ENCODE measurements at places on chromosomes 16 and 17.

DNA sequence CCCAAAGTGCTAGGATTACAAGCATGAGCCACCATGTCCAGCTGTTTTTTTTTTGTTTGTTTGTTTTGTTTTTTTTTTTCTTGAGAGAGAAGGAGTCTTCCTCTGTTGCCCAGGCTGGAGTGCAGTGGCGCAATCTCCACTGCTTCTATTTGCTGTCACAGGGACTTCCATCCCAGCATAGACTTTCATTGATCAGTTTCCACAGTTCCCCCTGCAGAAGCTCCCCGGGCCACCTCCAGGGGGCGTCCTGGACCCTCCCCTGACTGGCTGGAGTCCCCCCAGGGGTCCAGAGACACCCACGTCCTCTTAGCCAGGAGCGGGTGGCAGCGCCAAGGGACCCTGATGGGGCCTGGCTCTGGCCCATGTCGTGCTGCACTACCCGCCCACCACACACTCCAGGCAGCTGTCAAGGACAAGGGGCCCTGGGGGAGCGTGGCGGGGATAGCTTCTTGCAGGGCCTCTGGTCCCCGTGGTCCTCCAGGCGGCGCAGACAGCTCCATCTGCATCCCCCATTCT, 3.1 kb upstream of the NPW start:
- no peak for DNase-seq

DNA sequence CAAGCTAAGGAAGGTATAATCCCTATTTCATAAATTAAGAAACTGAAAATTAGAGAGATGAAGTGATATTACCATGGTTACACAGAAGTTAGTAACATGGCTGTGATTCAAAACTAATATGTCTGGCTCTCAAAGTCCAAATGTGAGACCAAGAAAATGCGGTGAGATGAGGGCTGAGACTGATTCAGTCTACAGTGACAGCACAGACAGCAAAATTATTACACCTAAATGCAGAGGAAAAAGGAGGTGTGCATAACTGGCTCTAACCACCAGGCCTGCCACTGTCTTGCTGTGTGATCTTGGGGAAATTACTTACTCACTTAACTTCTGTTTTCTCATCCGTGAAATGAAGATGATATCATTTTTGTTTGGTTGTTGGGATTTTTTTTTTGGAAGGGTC, 270.0 kb upstream of the SOX9 start:
- no peak for DNase-seq

GRCh38 chr17:77684803-77685798, 273.4 kb upstream of the TNRC6C start:
- DNase-seq: no peak

GRCh38 chr16:78896280-78896679, 704.3 kb downstream of the MAF start:
- DNase-seq: no peak

- DNase-seq: peak; percentile 44
Measured at GRCh38 chr17:37406635-37407461, at the start of the genes ACACA and TADA2A. Gene ACACA, minus strand, starts transcription at chr17:37406836. Its CDS starts 537 bp downstream, at chr17:37406299. Gene TADA2A, plus strand, starts transcription at chr17:37406886. Its CDS starts 4,480 bp downstream, at chr17:37411366.

GRCh38 chr17:61393550-61393903, 6.1 kb upstream of the TBX2 start:
- DNase-seq: no peak

DNA sequence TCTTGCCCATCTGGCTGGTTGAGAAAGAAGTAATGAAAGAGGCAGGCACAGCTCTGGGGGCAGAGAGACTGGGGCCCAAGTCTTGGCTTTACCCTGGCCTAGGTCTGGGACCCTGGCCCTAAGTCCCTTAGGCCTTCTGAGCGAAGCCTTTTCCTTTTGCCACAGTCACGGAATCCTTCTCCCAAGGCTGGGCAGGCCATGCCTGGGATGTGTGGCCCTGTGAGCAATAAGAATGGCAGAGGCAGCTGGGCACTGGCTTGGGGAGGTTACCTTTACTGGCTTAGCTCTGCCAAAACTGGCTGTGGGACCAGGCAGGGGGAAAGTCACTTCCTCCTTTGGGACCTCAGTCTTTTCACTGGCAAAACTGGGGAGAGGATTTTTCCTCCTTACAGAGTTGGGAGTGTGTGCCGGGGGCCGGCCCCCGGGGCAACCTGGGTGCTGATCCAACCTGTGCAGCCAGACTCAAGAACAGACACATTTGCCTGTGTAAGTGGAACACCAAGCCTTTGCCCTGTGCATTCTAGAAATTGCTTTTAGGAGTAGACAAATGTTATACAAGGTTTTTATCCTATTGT, 12.9 kb downstream of the FOXF1 start:
- DNase-seq: no peak

DNA sequence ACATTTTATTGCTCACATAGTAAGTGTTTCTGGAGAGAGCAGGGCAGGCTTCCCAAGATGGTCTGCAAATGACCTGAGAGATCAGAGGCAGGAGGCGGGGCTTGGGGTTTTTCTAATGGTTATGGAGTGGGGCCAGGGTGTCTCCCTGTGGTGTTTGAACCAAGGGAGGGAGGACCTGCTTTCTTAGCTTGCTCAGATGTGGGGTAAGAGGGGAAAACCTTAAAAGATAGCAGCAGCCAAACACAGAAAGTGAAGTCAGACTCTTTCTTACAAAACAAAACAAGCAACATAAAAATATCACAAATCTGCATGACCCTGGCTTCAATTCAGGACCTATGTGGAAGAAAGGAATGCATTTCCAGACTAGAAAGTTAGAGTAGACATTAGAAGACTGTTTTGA, 22.9 kb upstream of the DNAJA2 start:
- DNase-seq: no peak

DNA sequence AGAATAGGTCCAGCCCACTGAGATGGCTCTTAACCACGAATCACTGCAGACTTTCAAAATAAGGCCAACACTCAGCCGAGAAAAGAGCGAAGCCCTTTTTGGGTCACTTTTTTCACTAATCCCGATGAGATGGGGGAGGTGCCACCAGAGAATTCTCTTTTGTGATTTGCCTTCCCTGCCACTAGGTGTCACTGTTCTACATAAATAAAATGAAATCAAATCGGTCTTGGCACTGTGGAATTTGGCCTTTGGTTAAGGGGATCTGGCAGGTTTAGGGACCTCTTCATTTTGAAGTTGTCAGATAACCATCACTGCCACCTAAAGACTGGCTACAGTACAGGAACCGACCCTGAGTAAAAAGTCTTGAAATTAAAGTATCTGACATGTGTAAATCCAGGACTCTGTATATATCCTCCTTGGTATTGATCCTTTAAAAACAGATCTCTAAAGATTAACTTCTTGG, 147.0 kb downstream of the HS3ST4 start:
- peak; percentile 81 for DNase-seq

DNA sequence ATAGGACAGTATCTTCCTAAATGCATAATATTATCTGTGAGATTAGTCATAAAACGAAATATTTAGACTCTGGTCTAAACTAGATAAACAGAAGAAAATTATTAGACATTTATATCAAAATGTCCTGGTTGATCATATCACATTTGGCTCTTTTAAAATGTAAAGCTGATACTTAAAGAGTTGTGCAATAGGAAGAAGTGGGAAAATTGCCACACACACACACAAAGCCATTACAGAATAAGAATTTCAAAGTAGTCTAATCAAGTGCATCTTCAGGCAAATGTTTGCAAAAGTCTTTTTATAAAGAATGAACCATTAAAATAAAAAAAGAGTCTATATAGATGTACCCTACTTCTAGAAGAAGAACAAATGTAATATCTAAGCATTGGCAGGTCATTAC, 301.7 kb downstream of the KIF2B start:
- no peak for DNase-seq

DNA sequence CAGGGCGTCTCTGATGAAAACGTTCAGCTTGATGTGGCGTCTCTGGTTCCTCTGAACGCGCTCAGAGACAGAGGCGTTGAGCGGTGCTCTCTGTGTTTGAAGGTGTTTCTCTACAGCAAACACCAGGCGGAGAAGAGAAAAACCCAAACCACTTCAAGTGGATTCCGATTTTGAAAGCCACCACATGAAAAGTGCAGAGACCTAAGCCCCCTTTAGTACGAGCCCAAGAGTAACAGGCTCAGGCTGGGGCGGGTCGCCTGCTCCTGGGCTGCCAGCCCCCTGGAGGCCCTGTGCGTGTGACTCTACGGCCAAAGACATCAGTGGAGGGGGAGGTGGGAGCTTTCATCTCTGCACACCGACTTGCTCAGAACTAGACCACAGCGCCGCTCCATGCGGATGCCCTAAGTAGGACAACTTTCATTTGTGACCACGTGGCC, 328.4 kb downstream of the MAF start:
- no peak for DNase-seq

DNA sequence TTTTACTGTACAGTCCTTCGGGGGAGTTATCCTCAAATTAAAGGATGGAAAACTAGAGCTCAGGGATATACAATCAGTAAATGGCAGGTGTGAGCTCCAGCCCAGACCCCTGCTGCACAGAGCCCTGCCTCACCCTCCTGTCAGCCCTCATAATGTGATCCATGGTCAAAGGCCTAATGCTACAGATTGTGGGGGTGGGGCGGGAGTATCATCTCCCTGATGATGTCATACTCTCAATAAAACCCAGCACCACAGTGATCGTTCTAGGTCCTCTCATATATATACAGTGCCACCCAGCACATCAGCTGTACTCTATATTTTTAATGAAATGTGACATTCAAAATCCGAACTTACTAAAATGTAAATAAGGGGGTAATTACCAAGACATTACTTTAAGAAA, 61.5 kb downstream of the SLC39A11 start:
- no peak for DNase-seq

DNA sequence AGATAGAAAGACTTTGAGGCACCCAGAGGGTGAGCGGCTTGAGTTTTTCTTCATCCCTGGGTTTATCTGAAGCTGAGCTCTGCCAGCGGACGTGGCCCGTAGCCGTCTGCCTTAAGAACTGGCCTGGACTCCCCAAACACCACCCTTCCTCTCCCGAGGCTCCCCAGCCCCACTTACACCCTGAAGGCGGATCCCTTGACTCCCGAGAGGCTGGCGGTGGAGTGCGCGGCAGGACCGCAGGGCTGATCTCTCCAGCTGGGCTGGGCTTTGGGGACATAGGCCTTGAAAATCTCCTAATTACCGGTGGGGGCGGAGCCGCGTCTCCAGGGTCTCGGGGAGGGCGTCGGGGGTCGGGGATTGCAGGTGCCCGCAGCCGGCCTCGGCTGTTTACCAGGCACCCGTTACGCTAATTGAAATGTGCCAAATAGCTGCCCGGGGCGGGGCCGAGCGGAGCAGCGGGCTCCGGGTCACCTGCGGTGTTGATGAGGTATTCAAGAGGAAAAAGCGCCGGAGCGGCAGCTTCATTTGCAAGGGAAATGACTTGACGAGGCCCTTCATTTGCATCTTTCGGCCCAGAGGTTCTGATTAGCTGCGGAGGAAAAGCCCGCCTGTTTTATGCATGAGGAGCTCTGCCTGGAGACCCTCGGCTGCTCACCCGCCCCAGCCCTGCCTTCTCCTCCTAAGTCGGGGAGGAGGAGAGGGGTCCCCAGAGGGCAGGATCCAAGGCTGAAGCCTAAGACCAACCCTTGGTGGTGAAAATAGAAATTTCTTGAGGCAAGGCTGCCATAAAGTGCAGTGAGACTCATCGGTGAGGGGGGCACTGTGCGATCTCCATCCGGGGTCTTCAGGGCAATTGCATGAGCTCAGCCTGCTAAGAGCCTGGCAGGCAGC, 100.7 kb downstream of the MGAT5B start:
- peak; percentile 95 for DNase-seq

- peak; percentile 58 for DNase-seq
Measured at GRCh38 chr17:32936894-32937500, 9.0 kb downstream of the TMEM98 start.

DNA sequence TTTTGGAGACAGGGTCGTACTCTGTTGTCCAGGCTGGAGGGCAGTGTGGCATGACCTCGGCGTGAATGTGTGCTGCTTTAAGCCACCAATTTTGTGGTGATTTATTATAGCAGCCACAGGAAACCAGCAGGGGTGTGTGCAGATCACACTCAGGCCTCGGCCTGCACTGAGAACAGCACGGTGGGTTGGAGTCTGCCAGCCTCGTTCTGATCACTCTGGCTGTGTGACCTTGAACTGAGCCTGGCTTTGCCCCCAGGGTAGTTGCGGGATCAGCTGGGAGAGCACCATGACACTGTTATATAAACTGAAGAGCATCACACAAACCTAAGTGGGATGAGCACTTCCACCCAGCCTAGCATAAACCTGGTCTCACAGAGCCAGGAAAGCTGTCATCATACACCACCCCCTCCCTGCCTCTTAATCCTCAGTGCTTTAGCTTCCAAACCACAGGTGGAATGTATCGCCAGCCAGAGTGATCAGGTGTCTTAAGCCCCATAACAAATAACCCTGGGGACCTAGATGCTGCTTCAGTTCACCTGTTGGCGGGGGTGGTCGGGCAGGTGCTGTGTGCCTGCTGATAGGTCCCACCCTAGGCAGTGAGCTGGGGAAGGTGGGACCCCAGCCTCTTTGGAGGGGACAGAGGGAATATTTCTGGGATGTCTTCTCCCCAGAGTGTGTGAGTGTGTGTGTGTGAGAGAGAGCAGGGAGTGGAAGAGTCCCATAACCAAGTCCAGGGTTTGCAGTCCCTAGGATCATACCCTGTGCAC, 28.6 kb upstream of the NDRG4 start:
- DNase-seq: no peak

- DNase-seq: no peak
Measured at GRCh38 chr16:3195975-3196374, 8.0 kb downstream of the OR1F1 start.

DNA sequence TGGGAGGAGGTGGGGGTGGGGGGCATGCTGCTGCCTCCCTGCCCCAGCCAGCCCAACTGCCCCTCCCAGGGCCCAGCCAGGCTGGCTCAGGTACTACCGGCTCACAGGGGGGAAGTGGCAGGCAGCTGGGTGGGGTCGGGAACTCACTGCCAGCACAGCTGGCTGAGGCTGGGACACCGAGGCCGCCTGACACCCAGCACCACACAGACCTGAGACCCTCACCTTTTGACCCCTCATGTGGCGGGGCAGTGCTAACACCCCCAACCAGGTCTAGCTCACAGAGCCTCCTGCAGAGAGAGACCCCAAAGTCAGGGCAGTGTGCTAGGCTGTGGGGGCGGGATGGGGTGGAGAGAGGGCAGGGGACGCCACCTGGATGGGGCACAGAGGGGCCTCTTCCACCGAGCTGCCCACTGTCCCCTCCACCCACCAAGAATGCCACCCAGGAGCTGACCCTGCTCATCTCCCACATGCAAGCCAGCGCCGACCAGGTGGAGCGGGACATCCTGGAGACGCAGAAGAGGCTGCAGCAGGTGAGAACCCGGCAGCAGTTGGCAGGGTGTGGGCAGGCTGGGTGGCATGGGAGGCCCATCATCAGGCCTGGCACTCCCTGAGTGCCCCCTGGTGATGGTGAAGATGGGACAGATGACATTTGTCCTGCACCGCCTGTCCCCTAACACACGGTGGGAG, 3.0 kb downstream of the EVPLL start:
- DNase-seq: no peak
